Nephron progenitor cell (in vitro differentiated cells): ENCODE measurements at places on chromosomes 6 and 20.

- no peak for DNase-seq
These were observed 107.4 kb upstream of the ADGRB3 start for GRCh38 chr6:68527691-68528090.

DNA sequence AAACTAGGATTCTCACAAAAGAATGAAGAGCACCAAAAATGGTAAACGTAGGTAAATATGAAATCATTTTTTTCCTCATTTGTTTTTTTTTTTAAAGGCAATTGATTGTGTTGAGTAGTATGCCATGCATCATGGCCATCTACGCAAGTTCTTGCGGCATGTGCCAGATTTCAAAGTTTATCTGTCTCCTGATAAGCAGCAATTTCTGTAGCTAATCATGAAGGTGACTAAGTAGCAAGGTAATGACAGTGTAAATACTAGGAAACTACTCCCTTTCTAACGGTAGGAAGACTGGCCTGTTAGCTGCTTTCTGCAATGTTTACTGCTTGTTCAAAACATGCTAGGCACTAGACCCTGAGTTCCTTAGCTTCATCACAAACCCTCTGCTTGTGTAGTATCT, 13.4 kb upstream of the LY86 start:
- no peak for DNase-seq

DNA sequence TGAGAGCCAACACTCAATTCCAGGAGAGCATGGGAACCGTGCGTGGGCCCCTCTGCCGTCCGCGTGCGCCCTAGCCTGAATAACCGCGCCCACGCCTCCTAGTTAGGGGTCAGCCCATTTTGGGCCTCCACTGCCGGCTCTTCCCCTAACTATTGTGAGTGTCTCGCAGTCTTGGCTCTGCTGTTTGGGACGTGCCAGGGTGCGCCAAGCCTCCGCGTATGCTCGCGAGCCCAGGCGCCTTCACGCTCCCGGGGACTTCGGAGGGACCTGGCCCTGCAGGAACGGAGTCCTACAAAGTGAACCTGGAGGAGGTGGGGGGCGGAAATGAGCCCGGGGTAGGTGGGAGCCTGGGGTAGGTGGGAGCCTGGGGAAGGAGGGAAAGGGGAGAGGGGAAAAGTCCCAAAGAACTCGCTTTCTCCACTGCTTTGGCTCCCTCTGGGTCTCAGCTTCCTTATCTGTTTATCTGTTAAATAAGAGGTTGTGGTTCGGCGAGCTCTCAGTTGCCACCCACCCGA, 873 bp upstream of the GCM2 start:
- peak; percentile 24 for DNase-seq

- no peak for DNase-seq
These were observed 40.6 kb downstream of the GCNT2 start for GRCh38 chr6:10561611-10562199.

DNA sequence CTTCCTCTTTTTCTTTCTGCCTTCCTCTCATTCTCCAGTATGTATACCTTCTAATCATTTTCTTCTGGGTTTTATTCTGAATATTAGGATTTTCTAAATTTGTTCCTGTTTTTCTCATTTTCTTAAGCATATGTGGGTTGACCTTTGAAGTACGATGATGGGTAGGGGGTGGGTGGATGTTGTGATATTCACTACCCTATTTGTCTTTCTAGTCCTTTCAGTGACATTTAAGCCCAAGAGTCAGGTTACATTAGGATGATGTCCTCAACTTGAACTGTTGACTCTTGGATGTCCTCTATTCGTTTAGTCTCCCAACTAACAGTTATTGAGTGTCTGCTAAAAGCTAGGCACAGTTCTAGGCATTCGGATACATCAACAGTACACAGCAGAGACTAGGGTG, 7.3 kb downstream of the ABT1 start:
- no peak for DNase-seq

DNA sequence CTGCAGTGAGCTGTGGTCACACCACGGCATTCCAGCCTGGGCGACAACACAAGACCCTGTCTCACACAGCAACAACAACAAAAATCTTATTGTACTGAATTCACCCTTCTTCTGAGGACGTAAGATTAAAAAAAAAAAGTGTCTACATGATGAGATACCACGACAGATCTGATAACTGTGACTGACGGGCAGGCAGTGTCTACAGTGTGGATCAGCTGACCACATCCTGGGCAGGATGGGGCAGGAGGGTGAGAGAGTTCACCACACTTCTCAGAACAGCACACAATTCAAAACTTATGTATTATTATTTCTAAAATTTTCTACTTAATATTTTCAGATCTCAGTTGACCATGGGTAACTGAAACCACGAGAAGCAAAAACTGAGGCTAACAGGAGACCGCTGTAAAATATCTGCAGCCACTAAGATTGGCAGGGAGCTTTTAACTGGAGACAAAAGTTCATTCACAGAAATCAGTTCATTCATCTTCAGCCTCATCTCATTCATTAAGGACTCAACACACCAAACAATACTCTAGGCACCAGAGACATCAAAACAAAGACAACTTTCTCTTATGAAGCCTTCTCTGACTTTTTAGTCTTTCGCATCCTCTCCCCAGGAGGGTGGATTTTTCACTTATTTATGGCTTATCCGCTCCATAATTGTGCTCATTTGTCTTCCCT, 15.7 kb upstream of the NHSL1 start:
- no peak for DNase-seq

DNA sequence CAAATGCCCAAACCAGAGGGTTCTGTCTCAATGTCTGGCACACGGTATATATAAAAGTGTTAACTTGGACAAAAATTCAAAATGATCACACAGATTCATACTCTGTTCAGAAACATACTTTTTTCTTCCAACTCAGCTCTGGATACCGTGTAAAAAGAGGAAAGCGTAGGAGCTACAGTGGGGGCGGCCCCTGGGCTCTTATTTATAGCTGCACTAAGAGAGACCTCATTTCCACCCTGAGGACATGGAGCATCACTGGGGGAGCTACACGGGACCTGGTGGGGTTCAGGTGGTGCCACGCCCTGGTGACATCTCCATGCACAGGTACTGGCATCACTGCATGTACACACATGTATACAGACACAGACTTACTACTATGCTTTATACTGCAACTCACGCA, 185.9 kb upstream of the FOXQ1 start:
- DNase-seq = no peak

- DNase-seq = no peak
These were observed 61.7 kb upstream of the SHLD1 start for GRCh38 chr20:5688431-5688972.

GRCh38 chr20:25042531-25043498, 15.1 kb downstream of the ACSS1 start:
- DNase-seq = no peak

- no peak for DNase-seq
These were observed 869 bp upstream of the CST5 start for GRCh38 chr20:23880417-23880816.

GRCh38 chr20:14816471-14816870, 479.1 kb upstream of the FLRT3 start:
- DNase-seq = no peak

GRCh38 chr6:54467384-54467783, 159.1 kb downstream of the TINAG start:
- no peak for DNase-seq

GRCh38 chr6:18110162-18110561, 12.3 kb downstream of the NHLRC1 start:
- DNase-seq = no peak

DNA sequence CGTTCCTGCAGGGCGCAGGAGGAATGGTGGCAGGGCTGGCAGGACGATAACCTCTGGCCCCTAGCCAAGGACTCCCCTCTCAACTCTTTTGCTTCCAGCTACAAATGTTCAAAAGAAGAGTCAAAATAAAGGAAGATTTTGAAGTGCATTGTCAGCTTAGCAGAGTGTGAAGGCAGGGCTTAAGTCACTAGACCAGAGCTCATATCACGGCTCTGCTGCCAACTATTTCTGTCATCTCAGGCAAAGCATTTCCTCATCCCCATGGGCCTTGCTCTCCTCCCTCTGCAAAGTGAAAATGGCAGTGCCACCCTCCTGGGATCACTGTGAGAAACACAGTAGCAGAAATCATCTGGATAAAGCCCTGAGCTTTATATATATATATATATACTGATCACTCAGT, 36.7 kb downstream of the CFAP61 start:
- no peak for DNase-seq

GRCh38 chr6:169926617-169927417, 175.4 kb downstream of the ERMARD start:
- DNase-seq = no peak

DNA sequence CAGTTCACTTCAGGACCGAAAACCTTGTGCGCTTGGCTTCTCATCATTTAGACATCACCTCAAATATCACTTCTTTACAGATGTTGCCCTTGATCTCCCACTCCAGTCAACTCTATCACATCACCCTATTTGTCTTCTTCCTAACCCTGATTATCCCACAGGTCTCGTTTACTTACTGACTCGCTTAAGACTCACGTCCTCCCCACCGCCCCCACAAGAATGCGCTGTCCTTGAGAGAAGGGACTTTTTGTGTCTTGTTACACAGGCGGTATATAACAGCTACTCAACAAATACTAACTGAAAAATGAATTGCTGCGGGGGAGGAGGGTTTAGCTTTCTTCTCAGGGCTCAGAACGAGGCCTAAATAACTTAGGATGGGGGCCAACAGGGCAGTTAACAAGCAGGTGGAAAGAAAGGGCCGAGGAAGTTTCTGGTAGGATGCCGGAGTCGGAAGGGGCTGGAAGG, 527 bp downstream of the TOMM34 start:
- DNase-seq = peak; percentile 27

DNA sequence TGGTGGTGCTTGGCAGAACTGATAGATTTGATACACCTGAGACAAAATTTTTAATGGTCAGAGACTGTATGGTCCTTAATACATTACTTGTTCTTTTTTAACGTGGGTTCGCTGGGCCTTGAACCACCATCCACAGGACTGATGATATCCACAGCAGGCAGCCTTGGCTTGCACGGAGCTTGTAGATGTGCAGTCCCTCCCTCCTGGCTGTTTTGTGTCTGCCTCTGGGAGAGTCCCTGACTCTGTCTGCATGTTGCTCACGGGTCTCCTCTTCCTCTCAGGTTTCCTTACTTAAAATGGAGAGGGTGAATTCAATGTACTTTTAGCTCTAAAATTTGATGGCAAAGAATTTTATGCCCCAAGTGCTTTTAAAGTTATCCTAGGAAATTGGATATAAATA, 17.5 kb downstream of the KIF25 start:
- no peak for DNase-seq

- DNase-seq = no peak
These were observed 5.5 kb downstream of the ITCH start for GRCh38 chr20:34368547-34368946.

DNA sequence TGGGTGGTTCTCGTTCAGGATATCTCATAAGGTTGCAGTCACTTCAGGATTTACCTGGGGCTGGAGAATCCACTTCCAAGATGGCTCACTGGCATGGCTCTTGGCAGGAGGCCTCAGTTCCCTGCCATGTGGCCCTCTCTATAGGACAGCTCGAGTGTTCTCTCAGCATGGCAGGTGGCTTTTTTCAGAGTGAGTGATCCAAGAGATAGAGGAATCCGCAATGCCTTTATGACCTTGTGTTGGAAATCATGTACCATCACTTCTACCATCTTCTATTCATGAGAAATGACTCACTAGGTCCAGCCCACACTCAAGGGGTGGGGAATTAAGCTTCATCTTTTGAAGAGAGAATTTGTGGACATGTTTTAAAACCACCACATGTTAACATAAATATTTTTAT, 37.8 kb downstream of the PPP1R16B start:
- no peak for DNase-seq

DNA sequence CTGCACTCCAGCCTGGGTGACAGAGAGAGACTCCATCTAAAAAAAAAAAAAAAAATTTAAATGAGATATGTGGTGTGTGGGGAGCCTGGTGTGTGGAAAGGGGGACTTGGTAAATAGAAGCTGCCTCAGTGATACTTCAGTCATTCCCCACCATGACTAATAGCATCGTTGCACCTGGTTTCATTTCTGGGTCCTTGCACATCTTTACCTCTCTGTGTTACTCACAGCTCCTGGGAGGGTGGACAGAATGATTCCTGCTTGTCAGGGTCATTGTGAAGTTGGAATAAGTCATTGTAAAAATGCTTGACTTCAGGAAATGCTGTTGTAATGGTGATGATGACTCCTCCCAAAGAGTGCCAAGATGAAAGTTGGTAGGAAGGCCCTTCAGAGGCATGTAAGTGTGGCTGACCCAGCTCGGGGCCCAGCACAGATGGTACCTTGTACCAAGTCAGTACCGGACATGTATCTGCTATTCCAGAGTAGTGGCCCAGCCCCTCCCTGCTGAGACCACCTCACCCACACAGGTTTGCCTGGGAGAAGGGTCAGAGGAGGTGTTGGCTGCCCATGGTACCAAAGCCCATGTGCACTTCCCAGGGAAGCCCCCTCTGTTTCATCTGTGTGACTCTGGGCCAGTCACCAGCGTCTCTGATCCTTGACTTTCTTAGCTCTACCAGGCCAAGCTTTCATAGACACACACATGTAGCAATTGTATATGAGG, 48.4 kb downstream of the PLAGL2 start:
- no peak for DNase-seq

GRCh38 chr6:152993431-152993830, 9.1 kb downstream of the MTRF1L start:
- DNase-seq = no peak

DNA sequence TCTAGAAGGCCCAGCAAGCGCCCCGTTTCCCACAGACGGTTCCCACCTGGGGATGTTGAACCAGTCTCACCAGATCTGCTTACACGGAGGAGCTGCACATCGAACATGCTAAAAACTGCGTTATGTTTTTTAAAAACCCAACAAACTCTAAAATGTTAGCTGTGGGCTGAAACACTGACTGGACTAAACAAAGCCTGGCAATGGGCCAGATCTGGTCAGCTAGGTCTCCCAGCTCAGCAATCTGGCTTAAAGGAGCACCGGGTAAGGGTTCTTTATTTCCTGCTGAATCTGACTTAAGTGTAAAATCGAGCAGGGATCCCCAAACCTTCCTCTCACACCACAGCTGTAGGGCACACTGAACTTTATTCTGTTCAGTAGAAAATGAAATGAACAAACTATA, 156.9 kb downstream of the FOXC1 start:
- DNase-seq = no peak

- no peak for DNase-seq
These were observed 622.2 kb downstream of the MMUT start for GRCh38 chr6:48840896-48841295.

DNA sequence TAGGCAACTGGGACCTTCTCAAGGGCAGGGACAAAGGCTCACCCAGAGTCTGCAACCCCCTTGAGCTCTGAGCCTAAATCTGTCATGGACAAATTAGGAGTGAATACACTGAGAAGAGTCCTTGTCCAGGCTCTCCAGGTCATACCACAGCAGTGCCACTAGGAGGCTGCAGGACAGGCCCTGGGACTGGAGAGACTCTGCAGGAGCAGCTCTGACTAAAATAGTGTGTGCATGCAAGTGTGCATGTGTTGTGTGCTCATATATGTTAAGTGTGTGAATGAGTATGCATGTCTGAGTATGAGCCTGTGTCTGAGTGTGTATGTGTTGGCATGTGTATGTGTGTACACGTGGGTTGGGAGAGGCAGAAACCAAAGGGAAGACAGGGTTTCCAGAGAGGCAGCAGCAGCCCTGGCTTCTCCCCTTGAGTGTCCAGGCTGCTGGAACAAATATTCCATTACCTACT, 27.1 kb downstream of the MRPL14 start:
- DNase-seq = no peak
